ENCODE measurements at places on chromosomes 7 and 10.

DNA sequence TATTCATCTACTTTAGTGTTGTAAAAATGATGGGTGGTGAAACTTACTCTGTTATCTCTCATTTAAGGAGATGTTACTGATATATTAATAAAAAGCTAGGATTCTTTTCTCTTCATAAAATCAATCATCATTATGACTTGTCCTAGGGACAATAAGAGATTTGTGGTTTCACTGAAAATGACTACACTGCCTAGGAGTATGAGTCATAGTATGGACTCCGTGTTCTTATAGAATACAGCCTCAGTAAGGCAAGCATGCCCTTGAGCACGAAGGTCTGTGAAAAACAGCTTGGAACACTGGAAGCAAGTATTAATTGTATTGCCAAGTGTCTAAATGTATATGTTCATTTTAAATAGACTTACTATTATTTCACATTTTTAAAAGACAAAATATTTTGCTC, 749.2 kb upstream of the PCDH15 start:
- no peak for DNase-seq

DNA sequence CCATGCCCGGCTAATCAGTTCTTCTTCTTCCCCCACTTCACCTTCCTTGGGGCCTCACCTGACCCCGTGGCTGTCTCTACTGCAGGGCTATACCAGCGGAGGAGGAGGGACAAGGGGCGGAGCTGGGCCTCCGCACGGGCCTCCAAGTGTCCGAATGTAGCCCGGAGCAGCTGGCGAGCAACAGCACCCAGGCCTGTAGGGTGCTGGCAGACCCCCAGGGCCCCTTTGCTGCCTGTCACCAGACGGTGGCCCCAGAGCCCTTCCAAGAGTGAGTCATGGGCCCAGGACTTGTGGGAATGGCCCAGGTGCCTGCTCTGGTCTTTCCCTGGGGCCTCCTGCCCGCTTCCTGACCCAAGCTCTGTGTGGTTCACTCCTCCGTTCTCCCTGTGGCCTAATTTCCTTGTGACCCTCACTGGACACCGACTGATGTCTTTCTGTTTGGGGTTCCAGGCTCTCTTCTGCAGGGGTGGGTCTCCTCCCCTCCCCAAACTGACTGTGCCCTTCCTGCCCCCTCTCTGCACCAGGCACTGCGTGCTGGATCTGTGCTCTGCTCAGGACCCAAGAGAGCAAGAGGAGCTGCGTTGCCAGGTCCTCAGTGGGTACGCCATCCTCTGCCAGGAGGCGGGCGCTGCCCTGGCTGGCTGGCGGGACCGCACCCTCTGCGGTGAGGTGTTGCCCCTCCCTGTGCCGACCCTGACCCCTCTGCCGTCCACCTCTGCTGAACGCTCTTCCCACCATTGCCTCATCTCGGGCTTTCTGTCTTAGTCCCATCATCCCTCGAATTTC, 35.2 kb downstream of the EPHB4 start:
- no peak for DNase-seq

- peak; percentile 57 for DNase-seq
Observed at GRCh38 chr10:118698421-118698820, 56.3 kb downstream of the CACUL1 start.

- no peak for DNase-seq
Observed at GRCh38 chr10:49143249-49143648, 9.4 kb upstream of the FAM170B start.

DNA sequence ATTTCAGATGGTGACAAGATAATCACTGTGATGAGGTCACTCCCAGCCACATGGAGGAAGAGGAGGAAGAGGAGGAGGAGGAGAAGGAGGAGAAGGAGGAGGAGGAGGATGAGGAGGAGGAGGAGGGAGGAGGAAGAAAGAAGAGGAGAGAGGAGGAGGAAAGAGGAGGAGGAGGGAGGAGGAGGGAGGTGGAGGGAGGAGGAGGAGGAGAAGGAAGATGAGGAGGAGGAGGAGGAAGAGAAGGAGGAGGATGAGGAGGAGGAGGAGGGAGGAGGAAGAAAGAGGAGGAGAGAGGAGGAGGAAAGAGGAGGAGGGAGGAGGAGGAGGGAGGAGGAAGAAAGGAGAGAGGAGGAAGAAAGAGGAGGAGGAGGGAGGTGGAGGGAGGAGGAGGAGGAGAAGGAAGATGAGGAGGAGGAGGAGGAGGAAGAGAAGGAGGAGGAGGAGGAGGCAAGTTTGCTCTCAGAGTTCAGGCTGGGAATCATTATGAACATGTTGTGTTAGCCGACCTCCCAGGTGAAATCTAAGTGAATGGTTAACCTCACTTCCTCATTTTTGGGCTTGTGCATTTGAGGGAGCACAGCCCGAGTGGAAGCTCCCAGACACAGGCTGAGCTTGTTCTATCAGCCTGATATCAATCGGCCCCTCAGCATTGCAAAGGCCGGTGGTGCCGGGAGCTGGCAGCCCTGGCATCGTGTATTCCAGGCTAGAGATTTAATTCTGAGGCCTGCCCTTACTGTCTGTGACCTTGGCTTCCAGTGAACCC, 236.2 kb upstream of the PITRM1 start:
- no peak for DNase-seq

- DNase-seq: peak; percentile 63
Observed at GRCh38 chr7:5528071-5528814, 104.6 kb upstream of the TNRC18 start.

GRCh38 chr7:32958046-32959025, 1.1 kb downstream of the FKBP9 start:
- peak; percentile 54 for DNase-seq

- no peak for DNase-seq
Observed at GRCh38 chr7:84914598-84914997, 272.3 kb downstream of the SEMA3D start.

- DNase-seq: no peak
Observed at GRCh38 chr10:2529945-2530344, 537.4 kb upstream of the PFKP start.

DNA sequence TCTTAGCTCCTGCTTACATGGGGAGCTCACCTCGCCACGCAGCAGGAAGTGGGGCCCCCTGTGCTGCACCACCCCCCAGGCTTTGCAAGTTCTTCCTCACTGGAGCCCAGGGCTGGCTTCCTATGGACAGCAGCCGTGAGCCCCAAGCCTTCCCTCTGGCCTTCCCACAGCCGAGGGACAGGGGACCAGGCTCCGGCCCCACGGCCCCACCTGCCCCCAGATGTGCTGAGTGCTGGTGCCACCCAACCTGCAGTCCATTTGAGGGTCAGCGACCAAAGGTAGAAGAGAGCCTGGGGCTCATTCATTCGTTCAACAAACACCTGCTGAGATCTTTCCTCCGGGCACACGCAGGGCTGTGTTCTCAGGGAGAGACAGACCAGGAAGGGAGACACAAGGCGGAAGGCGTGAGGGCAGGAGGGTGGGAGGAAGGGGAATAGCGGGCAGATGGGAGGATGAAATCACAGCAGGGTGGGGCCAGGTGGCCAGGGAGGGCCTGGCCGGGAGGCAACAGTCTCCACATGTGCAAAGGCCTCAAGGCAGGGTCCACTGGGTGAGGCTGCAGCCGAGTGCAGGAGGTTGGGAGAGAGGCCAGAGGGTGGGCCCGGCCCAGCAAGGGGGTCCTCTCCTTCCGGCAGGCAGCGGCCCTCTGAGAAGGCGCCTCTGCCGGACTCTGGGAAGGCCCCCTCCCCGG, 100.1 kb downstream of the FOXL3 start:
- peak; percentile 36 for DNase-seq

DNA sequence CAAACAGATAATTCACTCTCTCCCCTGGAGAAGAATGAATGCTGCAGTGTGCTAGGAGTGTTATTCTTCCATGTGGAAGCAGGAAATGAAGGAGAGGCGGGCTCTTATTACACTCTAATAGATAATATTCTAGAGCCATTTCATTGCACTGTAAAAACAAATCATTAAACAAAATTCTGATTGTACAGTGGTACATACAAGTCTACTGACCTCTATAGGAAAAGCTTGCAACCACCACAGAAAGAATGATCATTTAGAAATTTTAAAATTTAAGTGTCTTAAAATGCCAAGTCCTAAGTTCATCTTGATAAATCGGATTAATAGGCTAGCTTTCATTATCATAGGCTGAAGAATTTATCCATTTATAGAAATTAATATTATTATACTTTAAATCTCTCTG, 960.3 kb upstream of the LRRN3 start:
- no peak for DNase-seq

- no peak for DNase-seq
Observed at GRCh38 chr7:95317546-95317945, 6.8 kb downstream of the PON1 start.

GRCh38 chr7:51187941-51188340, 128.7 kb downstream of the COBL start:
- DNase-seq: no peak

DNA sequence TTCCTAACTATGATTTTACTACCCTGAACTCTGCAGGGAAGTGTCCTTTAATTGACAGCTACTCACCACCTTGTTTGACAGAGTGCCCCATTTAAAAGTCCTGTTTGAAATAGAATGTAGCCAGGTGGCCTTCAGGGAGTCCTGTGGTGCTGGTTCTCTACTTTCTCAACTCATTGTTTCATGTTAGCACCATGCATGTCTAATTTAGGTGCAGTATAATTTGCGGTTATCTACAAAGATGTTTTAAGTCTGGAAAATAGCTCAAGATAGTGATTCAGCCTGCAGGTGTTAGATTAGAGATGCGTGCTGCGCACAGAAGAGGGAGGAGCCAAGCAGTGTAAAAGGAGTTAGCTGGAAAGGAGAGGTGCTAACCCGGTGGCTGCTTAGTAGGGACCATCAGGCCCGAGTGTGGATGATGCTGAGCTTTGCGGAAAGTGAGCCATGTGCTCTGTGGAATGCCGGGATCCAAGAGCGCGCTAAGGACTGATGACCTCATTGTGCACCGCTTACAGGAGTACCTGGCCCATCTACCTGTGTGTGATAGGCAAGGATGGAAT, 1.2 kb downstream of the CCM2 start:
- DNase-seq: peak; percentile 75

DNA sequence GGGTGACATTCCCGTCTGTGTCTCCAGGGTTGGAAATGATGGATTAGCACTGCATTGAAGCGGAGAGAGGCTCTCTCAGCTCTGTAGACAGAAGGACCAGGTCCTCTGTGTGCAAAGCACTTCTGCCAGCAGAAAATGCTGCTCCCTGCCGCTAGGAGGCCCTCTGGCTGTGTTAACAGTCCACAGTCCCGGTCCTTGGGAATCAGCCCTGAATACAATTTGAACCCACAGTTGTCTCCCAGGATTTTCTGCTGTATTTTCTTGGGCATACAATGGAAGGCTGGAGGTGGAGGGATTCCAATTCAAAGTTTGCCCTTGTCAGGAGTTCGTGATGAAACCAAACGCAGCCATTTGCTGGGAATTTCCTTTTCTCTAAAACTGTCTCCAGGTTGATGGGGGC, 205.2 kb downstream of the GLRX3 start:
- no peak for DNase-seq

DNA sequence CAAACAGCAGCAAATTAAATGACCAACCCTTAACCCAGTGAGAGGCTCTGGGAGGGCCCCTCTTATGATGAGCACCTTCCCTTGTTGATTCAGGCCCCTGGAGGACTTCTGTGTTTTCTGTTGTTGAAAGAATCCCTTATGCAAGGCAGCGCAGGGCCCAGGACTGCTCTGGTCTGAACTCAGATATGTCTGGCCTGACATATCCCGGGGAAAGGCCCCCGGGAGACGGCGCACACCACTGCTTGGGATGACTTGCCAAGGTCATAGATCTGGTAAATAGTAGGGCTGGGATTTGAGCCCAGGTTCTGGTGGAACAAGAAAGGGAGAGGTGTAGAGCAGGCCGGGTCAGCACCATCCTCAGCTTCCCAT, 124.0 kb downstream of the AOAH start:
- no peak for DNase-seq

GRCh38 chr7:137954614-137955013, 47.3 kb downstream of the CREB3L2 start:
- no peak for DNase-seq

- DNase-seq: no peak
Observed at GRCh38 chr7:158651968-158652565, 52.5 kb downstream of the NCAPG2 start.

DNA sequence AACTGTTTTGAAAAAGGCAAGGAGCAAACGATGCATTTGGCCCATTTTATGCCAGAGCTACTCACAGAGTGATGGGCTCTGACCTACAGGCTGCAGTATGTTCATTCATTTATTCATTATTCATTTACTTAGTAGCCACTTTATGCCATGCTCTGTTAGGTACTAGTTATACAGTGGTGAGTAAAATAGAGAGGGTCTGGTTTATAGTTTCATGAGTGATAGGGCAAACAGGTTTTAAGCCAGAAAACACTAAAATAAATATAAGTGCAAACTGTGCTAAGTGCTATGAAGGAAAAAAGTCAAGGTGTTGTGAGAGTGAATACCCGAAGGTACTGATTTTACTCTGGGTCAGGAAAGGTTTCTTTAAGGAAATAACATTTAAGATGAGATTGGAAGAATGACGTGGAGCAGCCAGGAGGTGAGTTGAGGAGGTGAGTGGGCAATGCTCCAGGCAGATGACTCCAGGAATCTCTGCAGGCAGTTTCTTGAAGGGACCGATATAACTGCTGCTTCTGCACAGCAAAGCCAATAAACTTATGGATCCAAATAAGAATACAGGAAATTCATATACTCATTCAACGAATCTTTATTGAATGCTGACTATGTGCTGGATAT, 56.9 kb upstream of the FAM133B start:
- DNase-seq: no peak

DNA sequence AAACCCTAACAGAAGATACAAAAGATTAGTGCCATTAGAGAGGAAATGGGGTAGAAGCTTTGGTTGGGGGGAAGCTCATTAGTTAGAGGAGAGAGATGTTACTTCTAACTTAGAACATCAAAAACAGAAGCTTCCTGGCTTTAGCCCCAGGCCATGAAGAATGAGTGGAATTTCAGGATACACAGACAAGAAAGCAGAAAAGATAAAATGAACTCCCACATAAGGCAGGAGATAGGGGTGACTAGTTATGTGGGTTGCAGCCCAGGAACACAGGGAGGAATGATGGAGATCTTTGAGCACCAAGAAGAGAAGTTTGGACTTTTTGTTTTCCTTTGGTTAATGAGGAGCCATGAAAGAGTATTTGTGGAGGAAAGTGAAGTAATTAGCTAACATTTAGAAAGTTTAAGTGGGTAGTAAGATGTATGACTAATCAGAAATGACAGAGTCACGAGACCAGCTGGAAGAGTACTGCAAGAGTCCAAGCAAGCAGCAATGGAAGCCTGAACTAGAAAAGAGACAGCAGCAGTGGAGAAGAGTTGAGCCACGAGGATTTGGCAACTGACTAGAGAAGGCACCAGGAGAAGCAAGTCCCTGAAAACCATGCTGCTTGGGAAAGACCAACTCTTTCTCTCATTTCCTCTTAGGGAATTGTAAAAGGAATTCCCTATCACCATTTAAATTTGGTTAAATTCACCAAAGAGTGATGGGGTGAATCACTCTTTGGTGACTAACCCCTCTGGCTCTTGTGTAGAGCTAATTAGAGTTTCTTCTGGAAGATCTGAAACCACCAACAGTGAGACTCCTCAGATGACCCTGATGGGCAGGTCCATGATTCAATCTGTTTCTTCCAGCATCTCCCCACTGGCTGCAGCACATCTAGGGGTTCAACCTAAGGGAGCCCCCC, 131.9 kb downstream of the KCNMA1 start:
- DNase-seq: no peak

Data from Peyer's patch (tissue), 4 donors.